IMR-90 (cell line): ENCODE measurements at places on chromosomes 3 and 15. TPM values are rescaled to one million over a fixed set of nuclear protein-coding genes. Genes with fewer than 3 reads are reported as not detected.
A peak's percentile ranks its signal among the peaks of the same experiment; 100 is the strongest.

DNA sequence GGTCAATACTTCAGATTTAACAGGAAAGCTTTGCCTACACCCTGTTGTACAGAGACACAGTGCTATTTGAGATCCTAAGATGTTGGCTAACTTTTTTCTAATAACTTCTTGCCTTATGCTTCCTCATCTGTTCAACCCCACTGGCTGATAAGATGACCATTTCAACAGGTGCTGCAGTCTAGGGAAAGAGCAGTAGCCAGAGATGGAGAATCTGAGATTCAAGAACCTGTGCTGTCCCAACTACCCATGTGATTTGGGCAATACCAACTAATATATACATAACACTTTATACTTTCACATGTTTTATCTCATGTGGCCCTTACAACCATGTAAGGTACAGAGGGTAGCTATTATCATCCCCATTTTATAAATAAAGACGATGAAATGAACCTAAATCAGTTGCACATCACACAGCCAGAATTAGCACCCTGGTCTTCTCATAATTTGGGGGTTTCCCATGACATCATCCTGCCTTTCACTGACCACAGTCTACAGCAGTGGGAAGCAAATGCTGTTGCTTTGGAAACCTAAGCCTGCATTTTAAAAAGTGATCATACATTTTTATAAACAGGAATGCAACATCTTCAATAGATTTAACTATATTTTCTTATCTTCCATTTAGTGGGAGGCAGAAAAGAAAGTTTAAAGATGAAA is 9.7 kb downstream of the TTC23 start:
- DNase-seq, result peak; percentile 59
- H3K27me3 ChIP-seq, result no peaks in the 10 kb centered on the region
- H3K4me3 ChIP-seq, result no peak overlapping the region
- peaks cover 12% of the 10 kb centered on the region; the same call in 1 of the 2 replicates for H3K36me3 ChIP-seq

DNA sequence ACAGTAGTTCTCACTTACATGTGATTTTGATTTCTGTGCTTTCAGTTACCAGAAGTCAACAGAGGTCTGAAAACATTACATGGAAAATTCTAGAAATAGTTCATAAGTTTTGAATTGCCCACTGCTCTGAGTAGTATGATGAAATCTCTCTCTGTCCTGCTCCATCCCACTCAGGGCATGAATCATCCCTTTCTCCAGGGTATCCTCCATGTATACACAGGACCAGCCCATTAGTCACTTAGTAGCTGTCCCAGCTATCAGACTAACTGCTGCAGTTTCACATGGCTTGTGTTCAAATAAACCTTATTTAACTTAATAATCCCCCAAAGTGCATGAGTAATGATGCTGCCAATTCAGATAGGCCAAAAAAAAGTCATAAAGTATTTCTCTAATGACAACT is 38.6 kb downstream of the EPHA3 start:
- no peak overlapping the region for H3K27ac ChIP-seq
- no peaks in the 10 kb centered on the region for H3K27me3 ChIP-seq
- no peak overlapping the region for H3K4me3 ChIP-seq
- no peaks in the 10 kb centered on the region for H3K36me3 ChIP-seq
- DNase-seq, result peak; percentile 86
- H3K4me1 ChIP-seq, result no peaks in the 10 kb centered on the region

- DNase-seq, result no peak
- no peaks in the 10 kb centered on the region for H3K36me3 ChIP-seq
- H3K4me1 ChIP-seq, result peaks cover 2% of the 10 kb centered on the region; the same call in 1 of the 2 replicates
Measured at GRCh38 chr15:75036212-75036616, 12.8 kb downstream of the PPCDC start.

GRCh38 chr3:9247361-9247940 is 2.0 kb downstream of the SRGAP3 start:
- H3K27me3 ChIP-seq, result peaks cover 14% of the 10 kb centered on the region
- no peaks in the 10 kb centered on the region for H3K4me1 ChIP-seq
- H3K36me3 ChIP-seq, result no peaks in the 10 kb centered on the region
- no peak for DNase-seq
- no peak overlapping the region for H3K4me3 ChIP-seq
- H3K27ac ChIP-seq, result no peak overlapping the region

GRCh38 chr3:13119471-13120220 is 46.4 kb upstream of the IQSEC1 start:
- DNase-seq, result no peak
- H3K4me1 ChIP-seq, result no peaks in the 10 kb centered on the region
- peaks cover 10% of the 10 kb centered on the region for H3K27me3 ChIP-seq

GRCh38 chr3:182962166-182962565 is 18.2 kb downstream of the DCUN1D1 start:
- H3K27me3 ChIP-seq, result no peaks in the 10 kb centered on the region
- no peak overlapping the region for H3K27ac ChIP-seq
- H3K36me3 ChIP-seq, result peaks cover 10% of the 10 kb centered on the region; the same call in 1 of the 2 replicates
- peaks cover 5% of the 10 kb centered on the region for H3K4me1 ChIP-seq
- no peak for DNase-seq

DNA sequence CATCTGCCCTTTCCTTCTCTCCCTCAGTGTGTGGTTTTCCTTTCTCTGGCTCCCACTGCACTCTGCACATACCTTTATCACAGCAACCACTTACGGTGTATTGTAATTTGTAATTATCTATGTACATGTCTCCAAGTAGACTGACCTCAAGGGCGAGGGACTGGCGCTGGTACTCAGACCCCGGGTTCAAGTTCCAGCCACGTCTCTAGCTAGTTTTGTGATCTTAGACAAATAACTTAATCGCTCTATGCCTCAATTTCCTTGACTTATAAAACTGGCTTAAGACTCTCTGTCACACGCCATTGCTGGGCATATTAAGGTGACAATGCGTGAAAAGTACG is 607 bp upstream of the SENP2 start:
- DNase-seq, result no peak
- no peak overlapping the region for H3K27ac ChIP-seq
- no peaks in the 10 kb centered on the region for H3K4me1 ChIP-seq

DNA sequence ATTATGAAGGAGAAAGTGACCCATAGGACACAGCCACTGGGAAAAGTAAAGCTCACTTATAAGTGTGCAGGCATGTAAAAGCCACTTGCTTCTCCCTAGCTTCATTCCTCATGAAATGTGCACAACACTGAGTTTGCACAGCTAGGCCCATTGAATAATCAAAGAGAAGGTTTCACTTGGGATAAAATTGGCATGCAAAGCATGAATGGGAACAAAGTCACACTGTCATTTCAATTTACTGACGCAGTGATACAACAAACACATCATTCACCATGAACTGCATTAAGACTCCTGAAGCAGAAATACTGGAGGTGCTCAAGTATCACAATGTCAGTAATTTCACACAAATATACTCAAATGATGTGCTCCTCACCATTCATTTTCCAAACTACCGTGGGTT is 61.1 kb downstream of the KCNMB2 start:
- no peak overlapping the region for H3K4me3 ChIP-seq
- DNase-seq, result no peak
- H3K36me3 ChIP-seq, result no peaks in the 10 kb centered on the region
- H3K27me3 ChIP-seq, result no peaks in the 10 kb centered on the region
- no peaks in the 10 kb centered on the region for H3K4me1 ChIP-seq
- H3K27ac ChIP-seq, result no peak overlapping the region

Gene ARL14
- under 0.01 and 0.18 TPM in 2 replicates for total RNA-seq

Gene GPR149
- not detected in 2 replicates for total RNA-seq
